ENCODE measurements at places on chromosomes 1 and 21.

- no peak for DNase-seq
Measured at GRCh38 chr1:232248276-232248820, 381.6 kb downstream of the SIPA1L2 start.

DNA sequence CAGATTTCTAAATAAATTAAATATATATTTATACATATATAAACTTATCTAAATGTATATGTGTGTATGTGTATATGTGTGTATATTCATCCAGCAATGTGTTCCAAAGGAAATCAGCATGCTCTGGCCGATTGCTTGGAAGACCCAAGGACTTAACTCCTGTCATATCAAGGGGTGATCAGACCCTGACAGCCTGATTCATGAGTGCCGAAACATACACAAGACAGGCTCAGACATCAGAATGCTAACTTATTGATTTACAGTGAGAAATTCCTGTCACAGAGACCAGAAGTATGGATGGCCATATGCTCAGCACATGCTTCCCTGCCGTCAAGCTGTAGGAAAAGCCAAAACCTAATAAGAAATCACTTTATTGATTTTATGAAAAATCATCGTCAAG, 545.1 kb upstream of the NR5A2 start:
- no peak for DNase-seq

DNA sequence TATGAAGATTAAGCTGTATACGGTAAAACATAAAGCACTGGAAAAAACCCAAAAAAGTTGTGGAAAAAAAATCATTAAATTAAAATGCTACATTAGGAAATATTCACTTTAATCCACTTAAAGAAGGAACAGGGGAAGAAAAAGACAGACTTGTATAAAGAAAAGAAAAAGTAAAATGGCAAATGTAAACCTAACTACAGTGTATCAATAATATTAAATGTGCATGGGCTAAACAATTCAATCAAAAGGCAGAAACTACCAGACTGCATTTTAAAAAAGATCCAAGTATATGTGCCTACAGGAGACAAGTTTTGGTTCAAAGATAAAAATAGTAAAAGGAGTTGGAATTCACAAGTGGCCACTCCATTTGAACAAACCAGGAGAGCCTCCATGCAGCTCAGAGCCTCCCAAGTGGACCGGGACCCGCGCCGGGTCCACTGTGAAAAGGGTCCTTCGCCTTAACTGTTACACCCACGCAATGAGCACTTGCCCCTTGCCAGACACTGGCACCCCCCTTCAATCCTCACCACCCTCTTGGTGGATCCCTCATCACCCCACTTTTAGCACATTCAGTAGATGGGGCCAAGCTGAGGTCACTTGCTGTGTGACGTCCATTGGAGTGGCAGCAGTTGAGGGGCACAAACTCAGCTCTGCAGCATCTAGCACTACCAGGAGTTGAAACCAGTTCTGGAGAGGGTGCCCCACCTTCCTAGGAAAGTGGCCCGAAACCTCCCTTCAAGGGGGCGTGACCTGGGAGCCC, 898 bp downstream of the C1orf174 start:
- DNase-seq: no peak

GRCh38 chr1:39270368-39270767, 65.9 kb downstream of the MACF1 start:
- DNase-seq: no peak

DNA sequence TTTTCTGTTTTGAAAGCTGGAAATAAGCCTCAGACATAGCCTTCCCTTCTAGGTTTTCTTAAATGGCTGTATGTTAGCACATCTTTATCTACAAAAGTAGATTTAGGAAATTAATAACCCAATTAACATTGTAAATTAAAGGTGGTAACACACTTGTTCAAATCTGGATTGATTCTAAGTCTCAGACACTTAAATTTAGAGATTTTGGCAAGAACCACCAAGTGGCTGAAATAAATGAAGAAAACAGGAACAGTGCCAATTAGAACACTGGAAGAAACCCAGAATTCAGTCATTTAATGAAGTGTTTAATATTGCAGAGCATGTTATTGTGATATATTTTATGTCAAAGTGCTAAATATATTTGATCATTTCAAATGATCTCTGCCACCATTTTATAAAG, 628.2 kb downstream of the USP25 start:
- no peak for DNase-seq

DNA sequence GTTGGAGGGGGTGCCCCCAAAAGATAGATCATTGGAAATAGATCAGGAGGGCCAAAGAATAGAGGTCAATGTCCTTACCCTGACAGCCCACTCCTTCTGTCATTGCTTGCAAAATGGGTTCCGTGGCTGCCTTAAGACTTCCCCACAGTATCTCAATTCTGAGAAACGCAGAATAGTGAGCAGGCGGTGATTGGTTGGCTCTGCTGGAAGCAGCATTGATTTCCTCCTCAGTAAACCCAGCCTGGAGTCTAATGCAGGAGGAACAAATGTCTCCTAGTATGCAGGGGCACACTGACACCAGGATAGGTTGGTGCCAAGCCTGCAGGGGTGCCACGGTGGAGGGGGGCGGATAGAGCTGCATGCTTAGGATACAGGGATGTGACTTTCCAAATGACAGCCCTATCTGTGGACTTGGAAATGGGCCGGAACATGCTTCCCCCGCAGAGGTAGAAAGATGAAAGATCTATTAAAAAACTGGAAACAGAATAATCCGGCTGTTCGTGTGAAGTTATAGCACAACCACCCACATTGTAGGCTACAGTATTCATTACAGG, 76.9 kb downstream of the BRINP2 start:
- no peak for DNase-seq

- no peak for DNase-seq
Measured at GRCh38 chr21:46021398-46021797, 39.8 kb downstream of the COL6A1 start.

- DNase-seq: no peak
Measured at GRCh38 chr1:3181956-3182355, 113.0 kb downstream of the PRDM16 start.

- no peak for DNase-seq
Measured at GRCh38 chr1:114290341-114290740, 136.7 kb upstream of the SYT6 start.

GRCh38 chr1:186283374-186283773, 91.7 kb downstream of the TPR start:
- DNase-seq: no peak
